ENCODE measurements at places on chromosomes 4 and X.

GRCh38 chrX:45077748-45078424, 122.8 kb downstream of the DIPK2B start:
- DNase-seq = no peak

DNA sequence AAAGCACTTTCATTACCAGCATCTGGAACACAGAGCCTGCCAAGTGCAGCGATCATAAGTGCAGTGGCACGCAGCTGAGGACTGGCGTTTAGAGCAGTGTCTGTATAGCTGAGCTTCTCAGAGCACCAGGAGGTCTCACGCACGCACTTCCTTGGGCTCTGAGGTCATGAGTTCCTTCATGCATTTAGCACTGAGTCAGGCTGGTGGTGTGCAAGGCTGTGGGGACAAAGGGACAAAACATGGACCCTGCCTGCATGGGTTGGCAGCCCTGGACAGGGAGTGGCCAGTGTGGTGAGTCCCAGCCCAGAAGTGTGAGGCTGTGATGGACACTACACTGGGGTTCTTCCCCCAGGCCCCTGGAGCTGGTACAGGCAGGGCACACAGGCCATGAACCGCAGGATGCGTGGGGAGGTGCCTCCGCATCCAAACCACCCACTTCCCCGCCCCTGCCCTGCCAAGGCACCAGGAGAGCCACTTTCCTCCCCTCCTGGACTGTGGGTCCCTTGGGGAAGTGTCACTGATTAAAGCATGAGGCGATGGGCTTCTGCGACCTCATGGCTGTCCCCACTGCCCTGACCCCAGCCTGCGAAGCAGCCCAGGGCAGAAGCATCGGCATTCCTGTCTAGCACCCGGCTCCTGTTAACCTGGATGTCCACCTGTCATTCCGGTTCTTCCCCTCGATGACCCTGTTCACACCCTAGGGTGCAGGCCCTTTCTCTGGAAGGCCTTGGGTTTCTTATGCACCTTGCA, 37.2 kb upstream of the GPR78 start:
- DNase-seq = no peak

- no peak for DNase-seq
These were observed 13.1 kb upstream of the KIAA0232 start for GRCh38 chr4:6769233-6769988.

- no peak for DNase-seq
These were observed 5.5 kb upstream of the WFS1 start for GRCh38 chr4:6264225-6264540.

DNA sequence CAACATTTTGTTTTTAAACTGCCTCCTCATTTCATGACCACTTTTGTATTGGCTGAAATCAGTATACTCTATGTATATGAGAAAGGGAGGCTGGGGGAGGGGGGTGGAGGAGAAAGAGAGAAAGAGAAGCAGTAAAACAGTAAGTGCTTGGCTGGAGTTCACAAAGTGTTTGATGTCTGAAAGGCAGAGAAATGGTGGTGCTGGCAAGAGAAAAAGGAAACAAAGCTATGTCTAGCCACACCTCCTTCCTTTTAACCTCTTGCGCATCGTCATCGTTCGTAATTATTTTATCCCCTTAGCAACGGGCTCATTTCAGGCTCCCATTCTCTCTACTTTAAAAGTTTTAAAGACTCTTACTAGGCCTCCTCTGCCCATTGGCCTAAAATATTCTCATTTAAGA, 25.6 kb downstream of the RPA4 start:
- DNase-seq = no peak

- DNase-seq = no peak
These were observed 140.9 kb downstream of the MAPK10 start for GRCh38 chr4:86218746-86219473.

DNA sequence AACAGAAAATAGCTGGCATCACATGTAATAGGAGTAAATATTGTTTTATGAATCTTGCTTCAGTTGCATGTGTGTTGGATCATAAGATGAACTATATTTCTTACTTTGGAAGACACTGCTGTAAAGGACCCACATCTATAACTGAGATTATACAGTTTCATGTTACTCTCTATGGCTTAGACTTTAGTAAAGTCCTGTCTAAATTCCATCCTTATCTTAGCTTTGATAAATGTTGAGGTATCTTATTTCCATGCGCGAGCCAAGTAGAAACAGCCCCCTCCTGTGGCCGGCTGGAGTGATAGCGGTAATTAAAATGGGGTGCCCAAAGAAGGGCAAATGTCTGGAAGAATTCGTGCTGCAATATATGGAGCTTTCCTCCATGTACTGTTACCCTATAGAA, 43.0 kb downstream of the CCDC158 start:
- DNase-seq = peak; percentile 43

DNA sequence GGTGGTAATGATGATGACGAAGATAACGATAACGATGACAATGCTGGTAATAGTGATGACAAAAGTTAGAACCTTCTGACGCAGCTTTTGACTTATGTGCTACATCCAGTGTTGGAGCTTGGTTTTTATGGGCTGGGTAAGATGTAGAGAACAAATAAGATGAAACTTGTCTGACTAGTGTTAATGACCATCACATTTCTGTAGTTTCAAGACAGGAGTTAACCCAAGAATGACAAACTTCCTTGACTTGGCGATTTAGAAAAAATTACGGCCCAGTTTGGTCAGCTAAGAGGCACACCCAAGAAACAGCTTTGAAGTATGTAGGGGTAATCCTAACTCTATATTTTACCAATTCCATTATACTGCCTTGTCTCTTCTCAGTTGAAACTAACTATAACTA, at the start of gene TMPRSS11B:
Gene TMPRSS11B, minus strand, starts transcription at position 101 of the 400 bp plus-strand sequence. CDS start 136 bp downstream, outside the sequence.
- DNase-seq = no peak

DNA sequence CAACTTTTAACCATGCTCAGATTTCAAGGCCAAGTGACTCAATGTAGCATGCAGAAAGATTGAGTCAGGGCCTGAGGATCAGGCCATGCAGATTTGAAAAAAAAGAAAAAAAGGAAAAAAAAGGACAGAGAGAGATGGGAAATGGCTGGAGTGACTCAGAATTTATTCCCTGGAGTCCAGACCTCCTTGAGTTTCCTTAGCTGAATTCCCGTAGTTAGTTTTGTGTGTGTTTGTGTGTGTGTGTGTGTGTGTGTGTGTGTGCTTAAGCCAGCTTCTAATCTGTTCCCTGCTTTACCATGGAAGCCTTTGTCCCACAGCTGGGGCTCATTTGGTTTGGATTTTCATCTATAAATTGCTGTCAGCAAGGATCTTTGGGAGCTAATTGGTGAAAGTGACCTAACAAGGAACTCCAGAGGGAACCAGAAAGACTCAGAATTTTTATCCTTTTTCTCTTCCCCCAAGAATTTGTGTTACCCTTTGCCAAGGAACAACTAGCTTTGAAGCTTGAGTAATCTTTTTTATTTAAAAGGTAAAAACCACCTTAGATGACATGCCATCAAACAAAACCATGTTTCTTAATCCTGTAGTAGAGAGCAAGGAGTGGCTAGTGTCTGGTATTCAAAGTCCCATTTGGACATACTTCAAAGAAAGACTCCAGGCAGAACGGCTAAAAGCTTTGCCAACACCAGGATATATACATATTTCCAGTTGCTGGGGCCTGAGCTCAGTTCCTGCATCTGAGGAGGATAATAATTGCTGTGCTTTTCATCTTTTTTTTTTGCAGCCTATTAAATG, 109.0 kb upstream of the DDIT4L start:
- no peak for DNase-seq

DNA sequence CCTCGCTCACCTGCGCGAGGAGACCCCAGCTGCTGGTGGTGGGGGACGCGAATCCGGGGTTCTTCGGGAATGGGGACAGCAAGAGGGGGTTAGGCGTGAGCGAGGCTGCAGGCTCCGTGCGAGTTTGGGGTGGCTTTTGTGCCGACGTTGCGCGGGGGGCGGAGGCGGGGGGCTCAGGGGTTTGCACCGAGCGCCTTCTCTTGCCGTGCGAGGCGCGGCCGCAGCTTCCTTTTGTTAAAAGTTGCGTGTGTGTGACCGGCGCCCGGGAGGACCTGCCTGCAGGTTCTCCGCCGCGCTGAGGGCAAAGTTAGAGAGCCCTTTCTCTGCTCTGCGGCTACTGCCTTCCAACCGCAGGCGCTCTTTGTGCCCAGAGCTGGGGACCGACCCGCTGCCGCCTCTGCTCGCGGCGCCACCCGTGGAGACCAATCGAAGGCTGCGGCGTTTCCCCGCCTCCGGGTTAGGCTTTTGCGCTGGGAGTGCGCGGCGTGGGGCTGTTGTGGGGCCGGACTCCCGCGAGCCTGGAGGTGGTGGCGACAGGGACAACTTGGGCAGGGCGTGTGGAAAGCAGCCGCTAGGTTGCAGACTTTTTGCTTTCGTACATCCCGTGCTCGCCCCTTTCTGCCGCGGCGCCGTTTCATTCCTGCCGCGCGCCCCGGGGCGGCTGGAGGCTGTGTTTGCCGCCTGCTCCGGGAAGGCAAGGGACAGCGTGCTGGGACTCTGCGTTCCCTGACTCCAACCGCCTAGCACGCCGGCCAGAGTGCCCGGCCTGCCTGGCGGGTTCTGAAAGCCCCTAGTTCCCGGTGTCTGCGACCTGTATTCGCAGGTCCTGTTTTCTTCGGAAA, 716 bp downstream of the KIT start:
- DNase-seq = peak; percentile 11

- no peak for DNase-seq
These were observed 8.7 kb upstream of the SLC25A4 start for GRCh38 chr4:185134307-185134869.

DNA sequence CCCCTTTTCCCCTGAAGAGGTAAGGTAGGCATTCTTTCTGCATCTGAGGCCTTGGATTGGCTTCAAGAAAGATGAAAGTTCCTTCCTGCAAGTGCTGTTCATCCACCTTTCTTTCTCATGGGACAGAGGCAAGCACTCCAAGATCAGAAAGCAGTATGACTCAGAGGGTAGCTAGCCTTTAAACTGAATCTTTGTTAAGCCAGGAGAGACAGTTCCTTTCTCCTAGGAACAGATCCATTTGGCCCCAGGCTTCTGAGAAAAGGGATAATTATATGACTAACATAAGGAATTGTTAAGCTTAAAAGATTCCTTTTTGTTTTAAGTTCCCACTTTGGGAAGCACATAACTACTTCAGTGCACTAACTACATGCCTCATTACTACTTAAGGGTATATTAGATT, 192.0 kb downstream of the PPP3CA start:
- DNase-seq = no peak

DNA sequence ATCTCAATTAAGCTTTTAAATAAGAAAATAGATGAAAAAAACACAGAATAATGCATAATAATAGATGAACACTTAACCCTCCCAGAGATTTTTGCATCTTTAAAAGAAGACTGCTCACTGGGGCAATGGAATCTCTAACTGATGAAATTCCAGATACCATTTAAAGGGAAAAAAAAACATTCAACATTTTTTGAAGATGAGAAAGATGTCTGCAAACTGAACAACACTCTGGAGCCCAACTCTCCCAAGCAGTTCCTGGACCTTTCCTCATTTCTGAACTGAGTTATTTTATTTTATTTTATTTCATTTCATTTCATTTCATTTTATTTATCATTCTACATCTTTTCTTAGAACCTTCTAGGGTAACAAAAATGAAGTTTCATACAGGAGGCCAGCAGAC, 90.7 kb downstream of the CORIN start:
- no peak for DNase-seq

DNA sequence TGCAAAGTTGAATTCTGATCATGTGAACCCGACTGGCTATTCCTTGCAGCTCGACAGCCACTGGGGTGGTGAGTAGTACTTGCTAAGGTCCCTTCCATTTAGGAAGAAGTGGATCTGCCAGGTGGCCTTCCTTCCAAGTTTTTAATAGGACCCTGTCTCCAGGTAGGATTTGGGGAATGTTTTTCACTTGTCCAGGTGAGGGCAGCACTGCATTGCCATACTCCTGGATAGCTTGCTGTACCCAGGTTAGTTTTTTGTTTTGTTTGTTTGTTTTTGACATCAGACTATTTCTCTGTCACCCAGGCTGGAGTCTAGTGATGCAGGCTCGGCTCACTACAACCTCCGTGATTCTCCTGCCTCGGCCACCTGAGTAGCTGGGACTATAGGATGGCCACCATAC, 29.8 kb downstream of the SAGE1 start:
- DNase-seq = no peak

- no peak for DNase-seq
These were observed 91.6 kb upstream of the BMP2K start for GRCh38 chr4:78684325-78685079.

Data from activated naive CD4-positive, alpha-beta T cell treated with Interleukin-2 at 50 U/mL for 16 hours (primary cell).